Memory B cell (primary cell): ENCODE measurements at places on chromosomes 16 and 17.

GRCh38 chr16:9816644-9817043 is 365.6 kb downstream of the GRIN2A start:
- peaks cover 6% of the 10 kb centered on the region for H3K27me3 ChIP-seq
- no peaks in the 10 kb centered on the region for H3K4me1 ChIP-seq
- no peak overlapping the region for H3K4me3 ChIP-seq

DNA sequence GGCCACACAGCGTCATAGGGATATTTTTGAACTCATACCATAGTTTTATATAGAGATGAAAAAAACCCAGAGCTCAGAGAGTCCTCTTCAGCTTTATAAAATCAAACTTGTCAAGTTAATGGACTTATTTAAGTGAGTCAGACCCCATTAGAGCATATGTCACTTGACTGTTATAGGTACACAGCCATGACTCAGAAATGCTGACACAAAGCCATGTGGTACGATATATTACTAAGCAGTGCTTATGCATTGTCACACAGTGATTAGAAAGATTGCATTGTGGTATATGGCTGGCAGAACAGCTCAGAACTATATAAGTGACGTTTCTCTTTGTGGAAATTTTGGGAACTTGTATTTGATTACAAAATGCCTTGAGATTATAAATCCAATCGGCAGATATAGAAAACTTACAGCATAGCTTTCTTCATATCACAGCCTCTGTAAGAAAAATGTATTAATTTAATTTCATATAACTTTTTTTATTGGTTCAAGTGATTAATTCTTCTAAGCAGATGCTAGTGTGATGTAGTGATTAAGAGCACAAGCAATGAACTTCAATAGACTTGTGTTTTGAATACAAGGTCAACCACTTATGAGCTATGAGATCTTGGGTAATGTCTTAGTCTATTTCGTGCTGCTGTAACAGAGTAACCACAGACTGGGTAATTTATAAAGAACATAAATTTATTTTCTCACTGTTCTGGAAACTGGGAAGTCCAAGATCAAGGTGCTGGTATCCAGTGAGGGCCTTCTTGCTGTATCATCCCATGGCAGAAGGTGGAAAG is 25.8 kb upstream of the GINS3 start:
- H3K36me3 ChIP-seq, result no peaks in the 10 kb centered on the region
- peaks cover 18% of the 10 kb centered on the region for H3K27me3 ChIP-seq
- no peak for DNase-seq

DNA sequence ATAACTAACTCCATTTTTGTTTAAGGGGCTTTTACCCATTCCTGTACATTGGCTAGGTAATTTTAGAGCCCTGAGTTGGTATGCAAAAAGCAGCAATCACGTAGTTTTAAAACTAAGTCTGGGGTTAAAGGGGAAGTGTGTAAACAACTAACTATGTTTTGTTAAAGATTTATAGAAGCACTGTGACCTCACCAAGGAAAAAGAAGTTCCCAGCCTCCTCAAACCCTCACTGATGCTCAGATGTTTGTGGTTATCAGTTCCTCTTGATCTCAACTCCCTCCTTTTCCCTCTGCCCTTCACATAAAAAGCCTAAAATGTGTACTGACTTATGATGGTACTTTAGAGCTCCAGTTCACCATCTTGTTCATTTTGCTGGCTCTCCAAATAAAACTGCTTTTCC is 119.9 kb upstream of the IRX6 start:
- no peak overlapping the region for H3K27ac ChIP-seq
- DNase-seq, result no peak
- no peaks in the 10 kb centered on the region for H3K4me1 ChIP-seq
- no peaks in the 10 kb centered on the region for H3K36me3 ChIP-seq
- no peak overlapping the region for H3K4me3 ChIP-seq
- H3K27me3 ChIP-seq, result no peaks in the 10 kb centered on the region

GRCh38 chr16:5078626-5079025 is 7.0 kb downstream of the ALG1 start:
- H3K4me3 ChIP-seq, result no peak overlapping the region
- peaks cover 12% of the 10 kb centered on the region for H3K36me3 ChIP-seq
- no peak overlapping the region for H3K27ac ChIP-seq
- DNase-seq, result no peak
- peaks cover 4% of the 10 kb centered on the region for H3K4me1 ChIP-seq
- no peaks in the 10 kb centered on the region for H3K27me3 ChIP-seq
